ENCODE measurements at places on chromosomes 1 and 21.

- no peak for DNase-seq
These were observed 129.5 kb downstream of the ADSS2 start for GRCh38 chr1:244322181-244322580.

DNA sequence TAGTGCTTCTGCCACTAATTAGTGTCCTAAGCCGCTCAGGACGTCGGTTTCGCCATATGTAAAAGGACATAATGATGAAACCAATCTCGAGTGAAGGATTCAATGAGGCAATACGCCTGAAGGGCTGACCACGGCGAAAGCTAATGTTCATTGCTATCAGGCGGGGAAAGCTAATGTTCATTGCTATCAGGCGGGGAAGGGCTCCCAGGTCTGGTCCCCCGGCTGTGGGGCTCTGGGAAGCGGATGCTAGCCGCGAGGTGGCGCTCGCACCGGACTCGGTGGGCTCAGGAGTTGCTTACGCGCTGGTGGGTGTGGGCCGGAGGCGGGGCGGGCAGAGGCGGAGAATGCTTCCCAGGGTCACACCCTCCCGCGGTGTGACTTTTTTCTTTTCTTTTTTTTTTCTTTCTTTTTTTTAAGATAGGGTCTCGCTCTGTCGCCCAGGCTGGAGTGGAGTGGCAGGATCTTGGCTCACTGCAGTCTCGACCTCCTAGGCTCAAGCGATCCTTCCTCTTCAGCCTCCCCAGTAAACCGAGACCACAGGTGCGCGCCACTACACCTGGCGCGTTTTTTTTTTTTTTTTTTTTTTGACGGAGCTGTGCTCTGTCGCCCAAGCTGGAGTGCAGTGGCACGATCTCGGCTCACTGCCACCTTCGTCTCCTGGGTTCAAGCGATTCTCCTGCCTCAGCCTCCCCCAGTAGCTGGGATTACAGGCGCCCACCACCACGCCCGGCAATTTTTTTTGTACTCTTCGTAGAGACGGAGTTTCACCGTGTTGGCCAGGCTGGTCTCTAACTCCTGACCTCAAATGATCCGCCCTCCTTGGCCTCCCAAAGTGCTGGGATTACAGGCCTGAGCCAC, 1.1 kb upstream of the PEAR1 start:
- peak; percentile 74 for DNase-seq

DNA sequence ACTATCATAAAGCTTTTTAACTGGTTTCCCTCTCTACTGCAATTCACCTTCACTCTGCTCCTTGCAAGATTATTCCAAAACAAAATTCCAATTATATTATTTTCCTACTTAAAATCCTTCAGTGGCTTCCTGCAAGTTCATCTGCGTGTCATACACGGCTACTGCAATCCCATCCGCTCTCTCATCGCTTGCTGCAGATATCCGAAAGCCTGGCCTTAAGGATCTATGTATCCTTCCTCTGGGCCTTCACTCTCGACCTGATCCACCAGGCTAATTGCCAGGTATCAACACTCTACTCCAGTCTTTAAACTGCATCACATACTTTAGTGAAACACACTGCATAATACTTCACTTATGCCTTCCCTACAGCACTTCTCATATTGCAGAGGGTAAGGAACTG, 44.0 kb downstream of the VAV3 start:
- no peak for DNase-seq

DNA sequence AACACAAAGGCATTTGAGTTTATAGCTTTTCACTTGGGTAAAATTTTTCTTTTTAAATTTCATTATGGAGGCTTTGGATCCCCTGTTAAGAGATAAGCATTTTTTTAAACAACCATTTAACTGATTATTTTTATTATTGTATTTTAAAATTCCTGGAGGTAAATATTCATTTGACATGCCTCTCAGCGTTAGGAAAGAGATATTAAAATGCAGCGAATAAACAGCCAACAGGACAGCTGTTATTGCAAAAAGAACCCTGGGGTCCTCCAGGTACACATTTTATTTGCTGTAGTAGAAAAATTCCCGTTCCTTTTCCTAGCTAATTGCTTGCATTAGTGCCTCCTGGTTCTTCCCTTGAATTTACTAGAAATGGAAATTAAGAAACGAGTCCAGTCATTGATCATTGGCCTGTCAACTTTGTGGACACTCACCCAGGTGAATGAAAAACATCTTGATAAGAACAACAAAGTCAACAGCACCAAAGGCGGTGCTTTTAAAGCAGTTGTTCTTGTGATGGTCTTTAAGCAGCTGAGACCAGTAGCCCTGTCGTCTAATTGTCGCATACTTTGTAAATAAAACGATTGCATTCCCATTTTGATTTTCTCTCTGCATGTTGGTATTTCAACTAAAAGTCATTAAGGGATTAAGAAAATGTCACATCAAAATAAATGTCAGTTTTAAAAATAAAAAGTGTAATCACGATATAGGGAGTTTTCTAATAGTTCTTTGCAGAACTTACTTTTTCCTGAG, 282.4 kb downstream of the GRIK1 start:
- no peak for DNase-seq

- no peak for DNase-seq
These were observed 24.6 kb downstream of the RPS6KA1 start for GRCh38 chr1:26553942-26554682.

GRCh38 chr1:245512980-245513578, 358.3 kb downstream of the KIF26B start:
- no peak for DNase-seq

- DNase-seq: no peak
These were observed 68.6 kb downstream of the PIK3CD start for GRCh38 chr1:9719978-9720722.

DNA sequence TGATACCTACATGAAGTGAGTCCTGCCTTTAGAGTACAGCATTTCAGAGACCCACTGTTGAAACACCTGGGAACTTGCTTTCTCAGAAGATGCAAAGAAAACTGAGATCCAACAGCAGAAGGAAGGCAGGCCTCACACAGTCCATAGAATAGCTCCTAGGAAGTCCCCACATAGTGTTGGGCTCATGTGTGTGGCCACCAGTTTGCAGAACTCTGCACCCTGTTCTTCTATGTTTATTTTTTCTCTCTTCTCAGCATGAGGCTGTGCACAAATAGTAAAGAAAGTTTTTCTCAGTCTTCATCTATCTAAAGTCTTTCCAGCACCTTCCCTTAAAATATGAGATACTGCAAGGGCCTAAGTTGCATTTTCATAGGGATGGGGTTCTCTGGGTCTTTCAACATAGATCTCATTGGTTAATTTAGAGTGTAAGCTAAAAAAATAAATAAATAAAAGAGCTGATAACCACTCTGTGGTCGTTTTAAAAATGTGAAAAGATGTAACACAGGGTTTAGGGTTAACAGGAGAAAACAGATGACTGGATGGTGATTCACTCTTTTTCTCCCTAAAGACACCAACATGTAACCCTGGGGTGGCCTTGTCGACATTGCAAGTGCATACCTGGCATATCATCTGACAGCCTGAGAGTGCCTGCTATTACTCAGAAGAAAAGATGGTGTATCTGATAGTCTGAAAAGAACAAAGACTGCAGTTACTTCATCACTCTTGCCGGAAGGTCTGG, 94.6 kb downstream of the ZC3H11B start:
- DNase-seq: no peak

DNA sequence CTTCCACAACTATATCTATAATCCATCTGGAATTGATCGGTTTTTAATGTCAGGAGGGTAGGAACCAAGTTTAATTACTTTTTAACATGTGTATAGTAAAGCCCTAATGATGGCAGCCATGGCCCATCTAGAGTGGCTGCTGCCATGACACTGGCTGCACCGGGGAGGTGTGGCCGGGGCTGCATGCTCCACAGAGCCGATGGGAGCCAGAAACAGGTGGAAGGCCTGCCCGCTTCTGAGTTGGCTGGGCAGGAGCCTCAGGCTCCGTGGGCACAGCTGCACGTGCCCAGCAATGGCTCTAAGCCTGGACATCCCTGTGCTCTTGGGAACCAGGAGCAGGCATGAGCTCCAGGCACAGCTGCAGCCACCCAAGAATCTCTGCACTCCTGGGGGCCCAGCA, 73.0 kb downstream of the GBP6 start:
- no peak for DNase-seq

DNA sequence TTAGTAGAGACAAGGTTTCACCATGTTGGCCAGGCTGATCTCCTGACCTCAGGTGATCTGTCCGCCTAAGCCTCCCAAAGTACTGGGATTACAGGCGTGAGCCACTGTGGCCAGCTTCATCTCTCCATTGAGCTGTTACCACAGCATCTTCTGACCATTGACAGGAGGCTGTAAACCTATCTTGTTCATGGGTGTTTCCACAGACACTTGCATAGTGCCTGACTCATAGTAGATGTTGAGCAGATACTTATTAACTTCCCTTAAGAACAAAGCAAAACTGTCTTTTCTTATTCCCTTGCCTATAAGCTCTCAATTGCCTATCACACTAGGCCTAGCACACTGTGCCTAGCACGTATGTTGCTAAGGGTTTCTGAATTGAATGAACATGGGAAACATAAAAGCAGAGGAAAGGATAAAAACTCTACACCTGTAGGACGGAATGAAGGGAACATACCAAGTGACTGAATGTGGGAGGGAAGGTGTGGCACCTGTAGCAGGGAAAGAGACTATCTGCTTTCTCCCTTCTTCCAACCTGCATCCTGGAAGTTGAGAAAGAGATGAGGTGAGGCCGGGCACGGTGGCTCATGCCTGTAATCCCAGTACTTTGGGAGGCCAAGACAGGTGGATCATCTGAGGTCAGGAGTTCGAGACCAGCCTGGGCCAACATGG, 1.2 kb upstream of the C1orf54 start:
- no peak for DNase-seq

GRCh38 chr1:21904704-21905520, 32.2 kb downstream of the HSPG2 start:
- no peak for DNase-seq

GRCh38 chr21:34077888-34078287, 4.5 kb downstream of the MRPS6 start:
- DNase-seq: no peak

- no peak for DNase-seq
These were observed 71.7 kb downstream of the EDEM3 start for GRCh38 chr1:184682956-184683355.

GRCh38 chr1:66276218-66276617, 257.7 kb upstream of the SGIP1 start:
- peak; percentile 61 for DNase-seq
